ENCODE measurements at places on chromosomes 2 and 18.

DNA sequence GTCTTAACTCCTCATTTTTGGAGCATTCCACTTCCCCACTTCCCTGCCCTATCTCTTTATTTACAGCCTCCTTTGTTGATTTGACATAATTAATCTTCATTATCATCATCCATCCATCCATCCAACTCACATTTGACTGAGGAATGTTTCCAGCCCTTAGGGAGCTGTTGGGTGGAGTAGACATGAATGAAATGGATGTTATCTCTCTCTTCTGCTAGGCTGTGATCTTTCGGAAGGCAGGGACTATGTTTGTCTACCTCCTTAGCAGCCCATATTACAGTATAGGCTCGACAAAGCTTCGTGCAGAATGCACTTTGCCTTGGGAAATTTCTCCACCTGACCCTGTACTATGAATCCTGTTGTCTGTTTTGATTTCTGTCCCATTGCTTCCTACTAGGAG, 7.7 kb upstream of the EFEMP1 start:
- no peak for DNase-seq

DNA sequence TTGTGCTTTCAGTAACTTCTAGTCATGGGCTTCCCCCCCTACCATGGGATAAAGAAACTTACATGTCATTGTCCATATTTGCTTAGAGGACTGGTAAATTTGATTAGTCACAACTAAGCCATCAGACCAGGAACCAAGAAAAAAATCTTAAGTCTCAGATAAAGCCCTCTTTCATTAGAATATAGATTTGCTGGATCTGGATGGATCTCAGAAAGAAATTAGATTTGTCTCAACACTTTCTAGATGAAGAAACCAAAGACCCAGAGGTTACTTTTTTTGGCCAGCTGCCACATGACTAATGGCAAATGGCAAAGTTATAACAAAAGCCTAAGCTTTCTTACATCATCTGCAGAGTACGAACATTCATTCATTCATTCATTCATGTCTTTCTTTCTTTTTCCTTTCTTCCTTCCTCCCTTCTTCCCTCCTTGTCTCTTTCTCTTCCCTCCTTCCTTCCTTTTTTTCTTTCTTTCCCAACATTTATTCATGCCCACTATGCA, 60.2 kb downstream of the CDCA7 start:
- DNase-seq, result peak; percentile 32

DNA sequence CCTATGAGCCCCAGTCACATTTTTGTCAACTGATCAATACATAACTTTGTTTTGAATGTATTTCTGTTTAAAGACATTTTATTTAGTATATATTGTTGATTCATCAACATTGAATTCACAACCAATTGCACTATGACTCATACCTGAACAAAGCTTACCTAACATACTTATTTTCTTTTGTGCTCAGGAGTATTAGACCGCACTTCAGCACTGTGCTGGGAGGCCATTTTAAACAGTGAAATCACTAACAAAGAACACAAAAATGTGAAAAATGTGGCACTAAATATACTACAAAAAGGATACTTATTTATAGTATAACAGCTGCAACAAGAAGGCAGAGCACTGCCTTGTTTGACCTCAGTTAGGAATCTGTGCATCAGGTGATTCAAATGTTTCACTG, 12.4 kb upstream of the IFIH1 start:
- no peak for DNase-seq

DNA sequence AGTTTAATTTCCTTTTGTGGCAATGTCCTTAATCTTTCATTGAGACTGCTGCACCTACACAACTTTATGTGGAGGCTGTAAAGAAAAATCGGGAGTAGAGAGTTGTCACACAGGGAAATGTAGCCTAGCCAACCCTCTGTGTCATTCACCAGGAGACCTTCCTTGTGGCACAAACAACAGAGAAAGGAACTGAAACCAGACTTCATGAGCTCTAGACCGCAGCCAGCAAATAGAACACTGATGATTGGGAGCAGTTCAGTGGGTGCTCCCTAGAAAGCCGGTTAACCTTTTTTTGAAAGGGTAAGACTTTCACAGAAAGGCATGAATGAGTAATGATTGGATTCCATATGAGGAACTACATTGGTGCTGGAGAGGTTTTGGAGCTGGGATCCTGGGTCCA, 1752.4 kb upstream of the CELF4 start:
- DNase-seq, result no peak

- no peak for DNase-seq
Observed at GRCh38 chr2:42051543-42052235, 3.9 kb downstream of the PKDCC start.

DNA sequence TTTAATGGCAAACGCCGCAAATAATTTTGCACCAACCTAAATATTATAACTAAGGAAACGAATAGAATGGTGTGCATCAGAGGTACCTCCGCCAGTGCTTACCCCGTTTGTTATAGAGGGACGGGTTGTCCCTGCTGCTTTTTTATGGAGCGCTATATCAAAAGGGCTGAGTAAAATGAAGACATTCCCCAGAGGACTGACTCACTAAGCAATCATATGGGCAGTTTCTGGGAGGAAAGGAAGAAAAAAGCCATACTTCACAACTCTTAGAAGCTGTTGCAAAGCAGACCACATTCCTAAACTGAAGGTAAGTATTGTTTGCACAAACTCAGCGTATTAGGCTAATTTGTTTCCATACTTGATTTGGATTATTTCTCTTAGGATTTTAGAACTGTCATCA, 12.9 kb downstream of the ID2 start:
- no peak for DNase-seq

DNA sequence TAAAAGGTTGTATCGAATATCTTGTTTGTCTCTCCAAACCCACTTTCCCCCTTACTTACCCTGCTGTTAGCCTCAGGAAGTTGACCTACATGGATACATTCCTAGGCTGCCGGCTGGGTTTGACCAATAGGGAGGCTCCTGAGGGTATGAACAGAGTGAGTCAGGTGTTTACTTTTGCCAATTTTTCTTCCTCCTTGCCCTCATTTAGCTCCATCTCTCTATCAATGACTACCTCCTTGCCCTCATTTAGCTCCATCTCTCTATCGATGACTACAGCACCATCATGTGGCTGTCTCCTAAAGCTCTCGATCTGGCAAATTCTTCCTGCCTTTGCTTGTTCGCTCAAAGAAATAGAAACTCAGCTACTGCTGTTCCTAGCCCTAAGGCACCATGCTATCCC, 571.9 kb upstream of the CRIM1 start:
- DNase-seq, result no peak

GRCh38 chr2:213476641-213477040, 192.4 kb downstream of the SPAG16 start:
- DNase-seq, result no peak

GRCh38 chr2:14806613-14807012, 174.1 kb downstream of the LRATD1 start:
- DNase-seq, result peak; percentile 19

- no peak for DNase-seq
Observed at GRCh38 chr2:16119741-16120140, 179.4 kb downstream of the MYCN start.

DNA sequence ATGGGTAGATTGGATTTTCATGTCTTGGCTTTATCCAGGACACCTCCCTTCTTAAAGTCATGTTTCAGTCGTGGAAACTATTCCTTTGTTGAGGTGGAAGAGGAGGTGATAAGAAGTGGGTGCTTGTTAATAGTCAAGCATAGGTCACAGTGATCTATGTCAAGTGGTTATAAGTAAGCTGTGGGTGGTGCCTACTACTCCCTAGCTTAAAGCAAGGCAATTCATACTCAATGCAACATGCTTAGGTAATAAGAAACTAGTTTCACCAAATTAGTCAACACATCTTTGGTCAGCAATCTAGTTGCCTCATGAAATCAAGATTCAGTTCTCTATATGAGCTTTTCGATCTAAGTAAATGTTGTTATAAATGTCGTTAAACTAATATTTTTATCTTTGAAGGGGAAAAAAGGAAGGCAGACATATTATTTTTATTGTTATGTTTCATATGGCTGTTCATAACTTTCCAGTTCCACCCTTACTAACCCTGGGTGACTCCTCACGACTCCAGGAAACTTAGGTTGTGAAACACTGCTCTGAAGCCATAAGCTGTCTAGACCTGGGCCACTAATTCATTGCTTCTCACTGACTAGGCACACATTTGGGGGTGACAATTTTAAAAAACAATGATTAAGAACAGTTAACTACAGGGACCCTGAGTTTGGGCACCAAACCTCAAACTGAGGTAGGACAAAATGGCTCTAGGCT, 5.8 kb upstream of the ABCB11 start:
- DNase-seq, result no peak

DNA sequence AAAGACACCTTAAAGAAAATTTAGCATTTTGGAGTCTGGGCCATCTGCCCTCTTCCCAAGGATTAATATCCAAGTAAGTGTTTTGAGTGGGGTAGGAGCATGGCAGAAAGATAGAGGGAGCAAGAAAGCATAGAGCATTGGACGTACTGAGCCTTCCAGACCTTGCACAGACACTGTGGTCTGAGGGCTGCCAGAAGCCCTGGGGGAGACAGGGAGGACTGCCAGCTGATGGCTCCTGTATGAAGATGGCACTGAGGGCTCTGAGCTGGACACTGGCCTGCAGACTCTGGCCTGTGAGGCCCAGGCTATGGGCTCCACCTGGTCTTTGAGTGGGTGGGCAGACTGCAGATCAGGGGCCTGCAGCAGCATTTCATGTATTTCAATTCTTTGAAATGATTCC, 2.9 kb upstream of the PKDCC start:
- DNase-seq, result no peak

- DNase-seq, result no peak
Observed at GRCh38 chr2:207055257-207055656, 110.5 kb downstream of the KLF7 start.

- DNase-seq, result no peak
Observed at GRCh38 chr2:36753706-36754221, 57.3 kb downstream of the VIT start.

- no peak for DNase-seq
Observed at GRCh38 chr2:189900726-189901125, 116.5 kb downstream of the PMS1 start.

DNA sequence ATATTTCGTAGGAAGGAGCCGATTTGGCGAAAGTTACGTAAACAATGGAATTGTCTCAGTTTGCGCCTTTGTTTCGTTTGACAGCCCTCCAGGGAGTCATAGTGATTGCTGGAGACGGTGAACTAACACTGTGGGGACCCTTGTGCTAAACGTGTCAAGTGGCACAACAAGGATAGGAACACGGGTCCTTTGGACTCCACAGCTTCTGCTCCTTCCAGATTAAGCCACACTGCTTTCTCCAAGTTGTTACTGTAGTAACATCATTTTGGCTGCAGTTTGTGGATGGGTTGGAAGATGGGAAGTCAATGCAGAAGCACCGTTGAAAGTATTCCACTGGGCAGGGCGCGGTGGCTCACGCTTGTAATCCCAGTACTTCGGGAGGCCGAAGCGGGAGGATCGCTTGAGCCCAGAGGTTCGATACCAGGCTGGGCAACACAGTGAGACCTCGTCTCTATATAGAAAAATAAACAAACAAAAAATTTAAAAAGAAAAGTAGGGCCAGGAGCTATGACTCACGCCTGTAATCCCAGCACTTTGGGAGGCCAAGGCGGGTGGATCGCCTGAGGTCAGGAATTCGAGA, 636 bp upstream of the IMMT start:
- DNase-seq, result no peak

DNA sequence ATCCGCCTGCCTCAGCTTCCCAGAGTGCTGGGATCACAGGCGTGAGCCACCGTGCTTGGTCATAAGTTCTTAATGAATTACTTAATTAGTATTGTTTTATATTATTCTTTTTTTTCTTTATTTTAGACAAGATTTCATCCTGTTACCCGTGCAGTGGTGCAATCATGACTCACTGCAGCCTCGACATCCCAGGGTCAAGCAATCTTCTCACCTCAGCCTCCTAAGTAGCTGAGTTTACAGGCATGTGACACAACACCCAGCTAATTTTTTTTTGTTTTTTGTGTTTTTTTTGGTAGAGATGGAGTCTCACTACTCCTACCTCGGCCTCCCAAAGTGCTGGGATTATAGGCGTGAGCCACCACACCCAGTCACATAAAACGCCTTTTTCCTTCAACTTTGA, 17.3 kb downstream of the C2orf42 start:
- DNase-seq, result no peak

- DNase-seq, result no peak
Observed at GRCh38 chr2:55720417-55720816, 26.8 kb upstream of the PNPT1 start.

GRCh38 chr2:14720319-14720718, 87.8 kb downstream of the LRATD1 start:
- DNase-seq, result no peak

DNA sequence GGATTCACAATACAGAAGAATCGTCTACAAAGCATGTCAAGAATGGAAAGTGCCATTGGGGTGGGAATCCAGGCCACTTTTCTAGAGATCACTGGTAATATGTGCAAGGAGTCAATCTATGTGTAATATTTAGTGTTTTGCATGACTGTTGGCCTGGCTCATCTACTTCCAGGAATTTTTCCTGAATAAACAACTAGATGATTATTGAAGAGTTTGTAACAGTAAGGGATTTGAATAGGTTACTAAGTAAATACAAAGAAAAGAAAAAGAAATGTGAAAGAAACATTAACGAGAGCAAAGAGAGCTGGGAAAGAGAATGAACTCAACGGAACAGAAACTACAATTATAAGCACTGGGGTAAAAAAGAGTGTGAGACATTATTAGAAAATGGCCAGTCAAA, 406.0 kb downstream of the TGIF1 start:
- DNase-seq, result no peak

- DNase-seq, result peak; percentile 93
Observed at GRCh38 chr2:8169443-8169842, 512.4 kb upstream of the ID2 start.

GRCh38 chr18:28995319-28995718, 818.4 kb upstream of the CDH2 start:
- DNase-seq, result no peak

- DNase-seq, result no peak
Observed at GRCh38 chr2:129798626-129799025, 180.8 kb upstream of the RAB6C start.

GRCh38 chr2:41994661-41995060, 53.2 kb upstream of the PKDCC start:
- DNase-seq, result no peak
